ENCODE measurements at places on chromosomes 13 and 19. TPM values are rescaled to one million over a fixed set of nuclear protein-coding genes. Genes with fewer than 3 reads are reported as not detected.
A peak's percentile ranks its signal among the peaks of the same experiment; 100 is the strongest.

DNA sequence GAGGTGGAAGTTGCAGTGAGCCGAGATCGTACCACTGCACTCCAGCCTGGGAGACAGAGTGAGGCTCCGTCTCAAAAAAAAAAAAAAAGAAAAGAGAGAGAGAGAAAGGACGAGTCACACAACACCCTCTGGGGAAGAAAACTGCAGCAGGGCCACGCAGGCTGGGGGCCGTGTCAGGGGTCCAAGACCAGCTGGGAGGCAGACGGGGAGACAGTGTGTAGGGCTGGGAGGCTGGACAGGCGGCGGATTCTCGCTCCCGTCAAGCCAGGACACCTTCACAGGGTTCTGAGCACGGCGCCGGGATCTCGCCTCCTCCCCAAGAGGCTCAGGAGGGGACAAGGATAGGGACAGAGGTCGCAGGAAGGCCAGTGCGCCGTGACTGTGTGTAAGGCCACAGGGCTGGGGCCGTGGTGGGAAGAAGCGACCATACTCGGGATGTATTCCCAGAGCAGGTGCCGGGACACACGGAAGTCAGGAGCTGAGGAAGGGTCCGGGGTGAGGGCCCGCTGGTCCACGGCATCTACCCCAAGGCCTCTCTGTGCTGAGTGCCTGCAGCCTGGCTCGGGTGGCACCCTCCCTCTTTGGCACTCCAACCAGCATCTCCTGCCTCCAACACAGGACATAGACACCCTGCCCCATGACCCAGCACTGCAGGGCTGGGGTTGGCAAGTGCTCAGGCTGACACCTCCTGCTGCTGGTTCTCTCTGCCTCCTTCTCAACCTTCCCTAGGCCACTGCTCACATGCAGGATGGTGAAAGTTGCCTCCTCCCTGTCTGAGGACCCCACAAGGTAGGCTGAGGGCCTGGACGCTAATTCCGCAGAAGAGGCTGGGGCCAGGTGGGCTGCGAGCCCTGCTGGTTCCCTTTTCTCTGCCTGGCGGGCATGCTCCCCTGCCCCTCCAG is 21.2 kb downstream of the ZNF787 start:
- DNase-seq, result no peak

DNA sequence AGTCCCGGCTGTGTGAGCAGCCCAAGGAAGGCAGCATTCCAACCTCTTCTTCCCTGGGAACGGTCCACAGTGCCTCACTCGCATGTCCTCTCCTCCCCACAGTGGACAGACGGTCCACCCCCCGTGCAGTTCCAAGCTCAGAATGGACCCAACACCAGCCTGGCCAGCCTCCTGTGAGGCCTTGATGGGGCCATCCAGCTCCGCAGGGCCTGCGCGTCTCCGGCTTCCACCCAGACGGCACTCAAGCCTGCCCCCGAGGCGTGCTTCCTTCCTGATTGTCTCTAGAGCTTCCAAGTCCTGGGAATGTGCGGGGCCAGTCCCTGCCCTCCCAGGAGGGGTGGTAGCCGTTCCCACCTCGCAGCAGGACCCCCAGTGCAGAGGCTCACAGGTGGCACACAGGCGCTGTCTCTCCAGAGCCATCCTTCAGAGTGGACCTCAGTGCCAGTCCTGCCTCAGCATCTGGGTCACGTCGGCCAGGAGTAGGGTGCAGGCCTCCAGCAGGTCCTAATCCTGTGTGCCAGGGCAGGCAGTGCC is 35.0 kb downstream of the MAU2 start:
- DNase-seq, result no peak

DNA sequence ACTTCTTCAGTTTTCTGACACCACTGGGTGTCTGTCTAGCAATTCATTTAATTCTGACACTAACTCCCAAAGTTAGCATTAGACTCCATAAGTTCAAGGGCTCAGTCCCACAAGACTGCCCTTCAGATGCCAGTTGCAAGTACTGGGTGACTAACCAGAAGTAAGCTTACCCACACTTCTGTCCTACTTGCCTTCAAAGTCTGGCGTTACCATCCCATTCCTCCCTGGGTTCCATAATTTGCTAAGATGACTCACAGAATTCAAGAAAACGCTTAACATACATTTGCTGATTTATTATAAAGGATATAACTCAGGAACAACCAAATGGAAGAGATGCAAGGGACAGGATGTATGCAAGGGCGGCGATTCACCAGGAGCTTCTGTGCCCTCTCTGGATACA is 45.5 kb upstream of the NPAS1 start:
- no peak for DNase-seq

DNA sequence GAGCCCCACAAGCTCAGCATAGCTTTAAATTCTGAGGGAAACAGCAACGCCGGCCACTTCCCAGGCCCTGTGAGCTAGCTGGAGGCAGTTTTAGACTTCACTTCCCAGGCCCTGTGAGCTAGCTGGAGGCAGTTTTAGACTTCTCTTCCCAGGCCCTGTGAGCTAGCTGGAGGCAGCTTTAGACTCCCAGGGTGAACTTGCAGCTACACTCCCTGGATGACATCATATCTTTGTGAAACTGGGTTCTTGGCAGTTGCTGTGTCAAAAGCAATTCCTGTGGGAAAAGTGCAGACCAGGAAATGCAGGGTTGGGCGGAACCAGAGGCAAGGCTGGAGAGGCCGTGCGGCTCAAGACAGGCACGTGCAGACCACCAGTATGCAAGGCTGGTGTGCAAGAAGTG is 12.7 kb downstream of the SOX1 start:
- no peak for DNase-seq

DNA sequence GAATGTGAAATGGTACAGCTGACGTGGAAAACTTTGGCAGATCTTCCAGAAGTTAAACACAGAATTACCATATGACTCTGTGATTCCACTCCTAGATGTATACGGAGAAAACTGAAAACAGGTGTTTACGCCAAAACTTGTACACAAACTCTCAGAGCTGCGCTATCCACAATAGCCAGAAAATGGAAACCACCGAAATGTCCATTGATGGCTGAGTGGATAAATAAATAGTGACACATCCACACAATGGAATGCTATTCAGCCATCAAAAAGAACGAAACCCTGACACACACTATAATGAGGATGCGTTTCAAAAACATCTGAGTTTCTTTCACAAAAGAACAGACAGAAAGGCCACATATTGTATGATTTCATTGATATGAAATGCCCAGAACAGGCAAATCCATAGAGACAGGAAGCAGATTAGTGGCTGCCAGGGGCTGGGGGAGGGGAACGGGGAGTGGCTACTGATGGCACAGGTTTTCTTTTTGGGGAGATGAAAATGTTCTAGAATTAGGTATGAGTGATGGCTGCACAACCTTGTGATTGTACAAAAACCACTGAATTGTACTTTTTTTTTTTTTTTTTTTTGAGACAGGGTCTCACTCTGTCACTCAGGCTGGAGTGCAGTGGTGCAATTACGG is 33.0 kb downstream of the IL12RB1 start:
- DNase-seq, result peak; percentile 40

GRCh38 chr13:105642511-105642958 is 892.9 kb downstream of the EFNB2 start:
- DNase-seq, result no peak

DNA sequence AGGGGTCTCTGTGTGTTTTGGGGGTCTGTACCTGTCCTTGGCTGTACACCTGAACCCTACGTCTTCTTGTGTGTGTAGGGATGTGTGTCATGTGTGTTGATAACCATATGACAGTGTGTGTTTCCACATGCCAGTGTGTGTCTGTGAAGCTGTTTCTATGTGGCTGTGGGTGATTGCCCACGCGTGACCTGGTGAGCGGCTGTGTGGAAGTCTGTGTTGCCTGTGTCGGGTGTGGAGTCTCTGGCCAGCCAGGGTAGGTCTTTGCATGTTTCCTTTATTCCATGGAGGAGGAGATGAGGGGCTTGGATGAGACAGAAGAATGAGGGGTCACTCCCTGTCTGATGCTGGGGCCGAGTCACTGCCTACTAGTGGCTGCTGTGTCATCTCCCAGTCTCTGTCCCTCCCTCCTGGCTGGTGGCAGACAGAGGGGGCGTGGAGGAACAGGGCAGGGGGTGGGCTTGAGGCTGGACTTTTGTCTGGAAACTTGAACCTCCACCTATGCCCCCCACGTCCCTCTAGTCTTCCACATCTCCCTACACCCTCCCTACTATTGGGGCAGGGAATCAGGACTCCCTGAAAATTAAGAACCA is 2.8 kb upstream of the FOSB start:
- no peak for DNase-seq

- DNase-seq, result no peak
Observed at GRCh38 chr13:73556128-73556527, 497.3 kb downstream of the KLF5 start.

- no peak for DNase-seq
Observed at GRCh38 chr19:30395283-30395682, 23.1 kb downstream of the ZNF536 start.

DNA sequence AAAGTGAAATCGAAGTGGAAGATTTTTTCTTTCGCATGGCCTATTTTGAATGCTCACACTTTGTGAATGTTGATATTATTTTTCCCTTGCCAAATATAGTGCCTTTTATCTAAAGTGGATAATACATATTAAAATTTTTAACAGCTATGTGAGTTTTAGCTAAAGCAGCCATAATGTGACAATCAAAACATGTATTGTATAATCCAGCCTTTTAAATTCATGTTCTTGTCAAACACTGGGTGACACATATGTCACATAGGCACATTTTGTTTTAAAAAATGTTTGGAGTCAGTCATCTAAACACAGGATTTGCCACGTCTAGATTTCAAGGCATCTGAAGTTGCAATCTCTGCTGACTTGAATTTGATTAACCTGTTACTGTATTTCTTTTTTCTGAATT is 1256.6 kb downstream of the SLITRK1 start:
- DNase-seq, result no peak

- no peak for DNase-seq
Observed at GRCh38 chr19:35038623-35039512, 2.7 kb upstream of the HPN start.

GRCh38 chr13:111210544-111211469 is 95.7 kb downstream of the ARHGEF7 start:
- peak; percentile 90 for DNase-seq

DNA sequence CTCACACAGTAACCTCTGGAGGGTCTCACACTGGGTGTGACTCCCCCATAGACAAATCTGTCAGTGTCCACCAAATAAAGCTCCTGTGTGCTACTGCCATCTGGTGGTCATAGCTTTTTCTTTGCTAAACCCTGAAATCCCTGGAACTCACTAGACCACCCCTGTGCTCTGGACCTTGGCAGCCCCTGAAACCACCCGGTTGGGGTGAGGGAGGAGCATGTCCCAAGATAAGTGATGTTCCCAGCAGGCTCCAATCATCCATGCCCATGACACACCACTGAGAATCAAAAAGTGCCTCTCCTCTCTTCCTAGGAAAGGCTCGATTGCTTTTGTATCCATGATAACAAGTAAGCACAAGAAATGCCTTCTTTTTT is 6.5 kb upstream of the HSD17B14 start:
- peak; percentile 81 for DNase-seq

GRCh38 chr19:7993560-7993959 is 11.9 kb downstream of the ELAVL1 start:
- no peak for DNase-seq

- no peak for DNase-seq
Observed at GRCh38 chr19:55451163-55451964, 8.3 kb upstream of the SHISA7 start.

DNA sequence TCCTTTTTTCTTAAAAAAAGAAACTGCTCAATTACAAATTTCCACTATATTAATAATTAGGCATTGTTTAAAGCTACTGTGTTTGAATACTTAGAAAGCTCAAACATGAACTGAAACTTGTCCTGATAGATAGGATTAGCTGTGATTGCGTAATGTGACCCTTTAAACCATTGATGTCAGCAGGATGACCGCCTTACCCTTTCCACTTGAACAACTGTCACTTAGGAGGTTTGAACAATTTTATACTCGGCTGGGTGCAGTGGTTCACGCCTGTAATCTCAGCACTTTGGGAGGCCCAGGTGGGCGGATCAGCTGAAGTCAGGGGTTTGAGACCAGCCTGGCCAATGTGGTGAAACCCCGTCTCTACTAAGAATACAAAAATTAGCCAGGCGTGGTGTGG is 2.9 kb downstream of the LAMP1 start:
- DNase-seq, result no peak

SAMD4B gene
- total RNA-seq, result 36.4 TPM

URAD gene
- total RNA-seq, result not detected

IGFL3 gene
- total RNA-seq, result not detected

KCNJ14 gene
- total RNA-seq, result 0.51 TPM

CACNA1A gene
- 0.72 TPM for total RNA-seq
